ENCODE measurements at places on chromosomes 5 and 9.

DNA sequence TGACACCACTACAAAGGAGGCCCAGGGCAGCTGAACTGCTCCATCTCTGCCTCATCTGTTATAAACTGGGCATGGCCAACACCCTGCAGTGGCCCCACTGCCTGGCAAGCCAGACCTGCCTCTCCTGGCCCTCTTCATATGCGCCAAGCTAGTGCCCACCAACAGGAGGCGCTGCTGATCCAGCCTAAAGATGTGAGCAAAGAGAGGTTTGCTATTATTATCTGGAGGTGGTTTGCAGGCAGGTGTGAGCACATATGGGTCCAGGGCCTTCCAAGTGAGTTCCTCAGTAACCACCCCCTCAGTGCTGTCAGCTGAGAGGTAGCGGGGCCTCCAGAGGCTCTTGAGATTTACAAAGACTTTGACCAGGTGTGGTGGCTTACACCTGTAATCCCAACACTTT, 232.2 kb downstream of the SYK start:
- DNase-seq: no peak

DNA sequence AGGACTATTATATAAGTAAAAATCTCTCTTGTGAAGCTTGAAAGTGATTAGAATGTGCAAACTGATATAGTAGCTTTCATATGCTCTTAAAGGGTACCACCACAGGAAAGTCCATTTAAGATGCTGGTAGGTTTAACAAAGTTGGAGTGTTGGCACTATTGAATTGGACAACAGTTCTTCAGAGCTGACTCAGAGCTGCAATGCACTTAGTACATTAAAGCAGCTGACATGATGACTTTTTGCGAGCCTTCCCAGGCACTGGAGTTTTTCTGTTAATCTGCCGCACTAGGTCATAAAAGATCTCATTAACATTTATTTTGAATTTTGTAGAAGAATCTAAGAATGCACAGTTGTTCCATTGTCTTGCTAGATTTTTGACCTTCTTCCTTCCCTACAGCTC, 243.8 kb downstream of the ADAMTSL1 start:
- DNase-seq: no peak

DNA sequence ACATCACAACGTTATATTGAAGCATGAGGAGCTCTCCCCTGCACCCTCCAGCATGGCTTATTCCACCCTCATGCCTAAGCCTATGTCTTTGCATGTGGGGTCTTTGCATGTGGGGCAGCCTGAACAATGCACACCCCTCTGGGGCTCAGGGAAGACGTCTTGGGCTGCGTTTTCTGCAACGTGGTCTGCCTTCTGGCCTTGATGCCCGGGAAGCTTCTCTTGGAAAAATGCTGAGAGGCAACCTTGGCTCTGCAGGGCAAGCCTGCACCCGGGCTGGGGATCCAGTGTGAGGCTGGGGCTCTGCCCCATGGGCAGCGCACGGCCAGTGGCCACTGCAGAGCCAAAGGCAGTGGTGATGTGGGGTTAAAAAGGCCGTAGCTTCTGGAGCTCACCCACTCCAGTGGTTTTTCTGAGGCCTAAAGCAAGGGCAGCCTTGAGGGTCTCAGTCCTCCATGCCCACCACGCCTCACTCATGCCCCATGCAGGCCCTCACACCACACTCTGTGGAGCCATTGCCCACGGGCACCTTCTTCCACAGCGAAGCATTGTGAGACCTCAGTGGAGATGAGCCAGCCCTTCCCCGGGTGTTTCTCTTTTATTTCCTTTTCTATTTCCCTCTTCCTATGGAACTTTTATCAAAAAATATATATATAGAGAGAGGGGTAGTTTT, 112.2 kb downstream of the MRPL36 start:
- no peak for DNase-seq

DNA sequence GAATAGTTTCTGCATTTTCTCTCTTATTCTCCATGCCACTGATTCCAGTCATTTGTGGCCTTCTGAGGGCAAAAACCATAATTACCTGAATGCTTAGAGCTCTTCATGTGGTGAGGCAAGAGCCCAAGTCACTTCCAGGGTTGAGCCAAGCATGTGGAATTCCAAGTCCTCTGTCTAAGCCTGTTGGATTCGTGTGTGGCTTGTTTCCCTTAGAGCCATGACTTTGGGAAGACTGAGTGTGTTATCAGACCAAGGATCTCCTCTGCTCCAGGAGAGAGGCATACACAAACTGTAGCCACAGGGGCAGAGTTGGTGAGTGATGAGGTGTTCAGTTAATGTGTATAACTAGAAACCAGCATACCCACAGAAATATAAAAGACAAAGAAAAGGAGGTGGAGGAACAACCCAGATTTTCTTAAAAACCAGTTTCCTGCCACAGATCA, 27.1 kb downstream of the SLC22A5 start:
- DNase-seq: no peak

DNA sequence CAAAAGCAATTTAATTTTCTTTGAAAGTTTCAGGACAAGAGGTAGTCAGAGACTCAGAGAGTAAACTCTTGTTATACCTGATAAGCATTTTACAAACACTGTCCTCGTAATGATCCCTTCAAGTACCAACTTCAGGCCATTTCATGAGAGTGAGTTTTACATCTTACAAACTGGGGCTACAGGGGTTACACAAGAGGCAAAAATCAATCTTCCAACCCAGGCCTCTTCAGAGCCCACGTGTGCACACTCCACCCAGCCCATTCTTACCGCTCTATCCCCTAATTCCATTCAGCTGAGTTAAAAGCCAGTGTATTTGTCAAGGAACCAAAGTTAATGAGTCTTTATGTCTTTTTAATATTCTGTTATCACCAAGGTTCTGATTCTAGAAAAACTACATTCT, 46.5 kb downstream of the PSMB7 start:
- DNase-seq: no peak

- no peak for DNase-seq
Measured at GRCh38 chr5:133924221-133924920, 44.1 kb downstream of the C5orf15 start.

DNA sequence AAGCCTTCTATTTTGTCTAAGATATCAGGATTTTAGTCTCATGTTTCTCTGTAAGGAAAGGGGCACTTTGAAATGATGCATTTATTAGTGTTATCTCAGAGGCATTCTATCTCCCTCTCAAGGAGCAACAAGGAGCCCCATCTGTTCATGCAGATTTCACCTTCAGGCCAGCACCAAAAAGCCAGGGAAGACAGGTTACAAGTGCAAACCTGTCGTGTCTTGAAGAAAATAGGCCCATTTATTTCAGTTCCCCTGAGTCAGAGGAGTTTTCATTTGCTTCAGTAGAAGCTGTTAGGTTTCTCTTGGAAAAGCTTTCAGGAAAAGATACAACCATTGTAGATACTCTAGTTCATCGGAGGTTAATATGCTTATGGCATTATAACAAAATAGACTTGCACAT, 97.2 kb downstream of the SPOCK1 start:
- DNase-seq: no peak

DNA sequence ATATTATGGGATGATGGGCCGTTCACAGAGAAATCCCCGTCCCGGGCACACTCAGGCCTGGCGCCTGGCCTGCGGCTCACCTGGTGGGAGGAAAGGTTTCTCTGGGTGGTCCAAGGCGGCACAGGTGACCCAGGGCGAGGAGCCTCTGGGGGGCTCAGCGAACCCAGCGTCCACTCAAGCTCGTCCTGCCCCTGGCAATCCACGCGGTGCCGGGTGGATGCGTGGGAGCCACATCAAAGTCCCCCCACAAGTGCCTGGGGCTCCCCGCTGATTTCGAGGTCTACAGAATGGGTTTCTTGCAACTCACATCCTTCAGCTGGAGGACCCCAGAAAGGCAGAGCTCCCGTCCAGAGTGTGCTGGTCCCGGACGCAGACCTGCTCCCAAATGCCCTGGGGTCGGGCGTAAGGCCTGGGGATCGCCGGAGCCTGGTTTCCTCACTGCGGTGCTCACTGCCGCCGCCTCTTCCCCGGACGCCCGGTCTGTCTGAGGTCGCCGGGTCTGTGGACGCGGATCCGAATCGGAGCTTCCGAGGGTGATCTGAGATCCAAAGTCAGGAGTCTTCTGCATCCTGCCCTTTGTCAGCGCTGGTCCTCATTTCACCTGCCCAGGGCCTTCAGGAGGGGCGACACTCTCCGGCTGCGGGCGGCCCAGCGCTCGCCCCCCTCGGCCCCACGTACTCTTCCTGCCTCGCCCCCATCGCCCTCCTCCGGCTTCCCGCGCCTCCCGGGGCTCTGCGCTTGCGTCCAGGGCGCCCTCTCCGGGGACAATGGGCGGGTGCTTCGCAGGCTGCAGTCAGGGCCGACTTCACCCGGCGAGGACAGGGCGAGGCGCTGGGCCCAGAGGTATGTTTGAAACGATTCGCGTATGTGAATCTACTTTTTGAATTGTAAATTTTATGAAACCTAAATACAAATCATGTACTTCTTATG, 20.0 kb upstream of the RUFY1 start:
- DNase-seq: no peak

- DNase-seq: no peak
Measured at GRCh38 chr5:169347786-169348185, 46.8 kb upstream of the SLIT3 start.

DNA sequence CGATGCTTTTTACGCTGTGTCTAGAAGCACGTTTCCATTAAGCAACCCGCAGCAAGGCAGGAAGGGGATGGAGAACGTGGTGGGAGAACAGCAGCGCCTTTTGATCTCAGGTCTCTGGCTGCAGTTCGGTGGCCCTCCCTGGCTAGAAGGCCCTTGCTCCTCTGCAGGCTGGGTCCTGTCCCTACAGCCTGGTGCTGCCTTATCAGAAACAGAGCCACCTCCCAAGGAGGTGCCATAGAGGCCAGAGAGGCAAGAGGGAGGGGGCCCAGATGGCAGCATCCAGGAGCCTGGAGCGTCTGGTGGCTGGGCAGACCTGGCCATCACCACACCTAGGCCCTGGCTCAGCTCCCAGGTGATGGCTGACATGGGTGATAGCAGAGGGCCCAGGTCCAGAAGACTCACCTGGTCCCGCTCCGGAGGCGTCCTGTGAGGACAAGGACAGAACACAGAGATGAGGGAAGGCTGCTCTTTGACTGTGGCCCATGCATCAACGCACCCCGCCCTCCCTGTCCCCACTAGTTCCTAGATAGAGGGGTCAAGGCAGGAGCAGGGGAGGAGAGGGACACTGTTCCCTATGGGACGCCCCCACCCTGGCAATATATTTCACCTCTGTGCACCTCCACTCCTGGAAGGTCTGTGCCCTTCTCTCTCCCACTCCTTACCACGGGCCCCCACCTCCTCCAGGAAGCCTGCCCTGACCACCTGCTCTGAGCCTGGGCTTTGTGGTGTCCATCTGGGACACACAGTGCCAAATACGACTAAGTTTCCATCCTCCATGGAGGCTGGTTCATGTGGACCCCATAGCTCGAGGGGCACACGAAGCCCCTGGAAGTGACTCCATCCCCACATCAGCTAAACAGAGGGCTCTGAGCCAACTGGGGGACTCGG, 41.6 kb upstream of the SARDH start:
- no peak for DNase-seq

GRCh38 chr5:42487821-42488220, 64.6 kb downstream of the GHR start:
- DNase-seq: no peak

DNA sequence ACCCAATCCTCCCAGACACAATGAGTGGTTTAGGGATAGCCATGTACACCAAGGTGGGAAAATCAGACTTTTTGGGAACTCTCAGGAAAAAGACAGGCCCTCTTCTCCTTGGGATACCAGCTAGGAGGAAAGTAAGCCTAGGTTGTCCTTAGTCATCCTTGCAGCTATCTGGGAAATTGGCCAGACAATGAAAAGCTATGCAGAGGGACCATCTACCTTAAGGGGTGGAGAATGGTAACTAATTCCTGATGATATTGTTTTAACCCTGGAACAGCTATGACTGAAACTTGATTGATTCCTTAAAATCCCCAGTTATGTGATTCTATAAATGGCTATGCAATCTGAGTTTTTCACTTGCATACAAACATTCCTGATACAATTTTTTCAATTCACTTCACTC, 88.9 kb upstream of the BNC2 start:
- no peak for DNase-seq

Measured in LoVo (cell line).